ENCODE measurements at places on chromosomes 4 and X. TPM values are rescaled to one million over a fixed set of nuclear protein-coding genes. Genes with fewer than 3 reads are reported as not detected.

DNA sequence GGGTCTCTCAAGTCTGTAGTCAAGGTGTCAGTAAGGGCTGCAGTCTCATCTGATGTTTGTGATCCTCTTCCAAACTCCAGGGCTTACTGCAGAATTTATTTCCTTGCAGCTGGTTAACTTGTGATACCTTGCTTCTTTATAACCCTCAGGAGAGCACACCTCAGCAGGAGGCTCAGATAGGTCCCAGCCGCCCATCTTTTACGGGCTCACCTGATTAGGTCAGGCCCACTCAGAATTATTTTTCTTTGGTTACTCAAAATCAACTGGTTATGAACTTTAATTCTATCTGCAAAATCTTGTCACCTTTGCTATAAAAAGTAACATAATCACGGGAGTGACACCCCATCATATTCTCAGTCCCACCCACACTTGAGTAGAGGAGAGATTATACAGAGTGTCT, 99.9 kb upstream of the BEND4 start:
- H3K27ac ChIP-seq: no peak overlapping the region
- H3K4me3 ChIP-seq: no peak overlapping the region
- H3K36me3 ChIP-seq: no peaks in the 10 kb centered on the region

The TLR2 gene
- total RNA-seq: 1.3 TPM

DNA sequence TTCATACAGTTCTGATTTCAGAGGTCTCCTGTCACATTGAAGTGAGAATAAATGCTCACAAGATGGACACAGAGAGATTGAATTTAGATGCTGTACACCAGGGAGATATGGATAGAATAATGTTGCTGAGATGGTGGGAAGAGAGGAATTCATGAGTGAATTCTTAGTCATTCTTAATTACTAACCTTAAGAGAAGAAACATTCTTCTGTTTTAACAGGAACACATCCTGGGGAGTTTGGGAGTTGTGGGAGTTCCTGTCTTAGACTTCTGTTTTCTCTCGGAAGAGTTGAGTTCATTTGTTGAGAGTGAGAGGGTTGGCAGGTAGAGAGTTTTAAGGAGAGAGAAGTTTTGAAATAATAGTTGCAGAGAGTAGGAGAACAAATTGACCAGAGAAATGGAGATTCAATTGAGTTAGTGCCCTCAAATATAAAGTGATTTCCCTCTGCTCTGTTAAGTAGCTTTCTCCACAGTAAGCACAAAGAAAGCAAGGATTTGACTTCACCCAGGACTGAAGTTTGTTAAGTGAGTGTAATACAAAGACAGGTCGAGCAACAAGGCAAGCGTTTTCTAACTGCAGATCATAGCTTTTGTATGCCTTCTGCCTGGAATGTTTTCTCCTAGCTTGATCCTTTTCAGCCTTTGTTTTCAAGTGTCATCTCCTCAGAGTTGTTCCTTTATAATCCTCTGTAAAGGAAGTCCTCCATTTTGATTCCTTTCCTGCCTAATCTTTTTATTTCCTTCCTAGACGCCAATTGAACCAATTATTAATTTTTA, 205.9 kb downstream of the RAPGEF2 start:
- DNase-seq: no peak
- no peaks in the 10 kb centered on the region for H3K27me3 ChIP-seq
- no peaks in the 10 kb centered on the region for H3K36me3 ChIP-seq
- H3K27ac ChIP-seq: no peak overlapping the region
- H3K4me3 ChIP-seq: no peak overlapping the region

DNA sequence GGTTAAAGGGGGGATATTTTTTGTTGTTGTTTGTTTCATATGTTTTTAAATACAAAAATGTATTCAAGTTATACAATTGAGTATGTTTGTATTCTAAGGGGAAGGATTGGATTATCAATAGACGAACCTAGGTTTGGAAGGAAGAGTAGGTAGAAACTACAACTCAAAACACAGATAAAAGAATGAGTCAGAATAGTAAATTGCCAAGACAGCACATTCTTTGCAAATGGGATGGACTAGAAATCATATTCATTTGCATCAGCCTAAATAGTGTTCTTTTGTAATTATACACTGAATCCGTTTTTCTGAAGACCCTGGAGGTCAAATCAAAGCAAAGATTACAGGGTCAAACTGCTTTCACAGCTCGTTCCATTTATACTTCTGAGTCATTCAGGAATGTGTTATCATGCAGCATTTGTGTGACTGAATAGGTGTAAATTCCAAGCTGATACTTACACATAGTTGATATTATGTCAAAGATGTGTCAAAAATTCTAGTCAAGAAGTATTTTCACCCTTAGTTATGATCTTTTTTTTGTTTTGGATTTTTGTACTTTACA, 273.3 kb upstream of the FAT4 start:
- H3K4me1 ChIP-seq: no peaks in the 10 kb centered on the region
- no peak overlapping the region for H3K4me3 ChIP-seq
- H3K36me3 ChIP-seq: no peaks in the 10 kb centered on the region
- no peak overlapping the region for H3K27ac ChIP-seq
- H3K27me3 ChIP-seq: no peaks in the 10 kb centered on the region
- no peak for DNase-seq

DNA sequence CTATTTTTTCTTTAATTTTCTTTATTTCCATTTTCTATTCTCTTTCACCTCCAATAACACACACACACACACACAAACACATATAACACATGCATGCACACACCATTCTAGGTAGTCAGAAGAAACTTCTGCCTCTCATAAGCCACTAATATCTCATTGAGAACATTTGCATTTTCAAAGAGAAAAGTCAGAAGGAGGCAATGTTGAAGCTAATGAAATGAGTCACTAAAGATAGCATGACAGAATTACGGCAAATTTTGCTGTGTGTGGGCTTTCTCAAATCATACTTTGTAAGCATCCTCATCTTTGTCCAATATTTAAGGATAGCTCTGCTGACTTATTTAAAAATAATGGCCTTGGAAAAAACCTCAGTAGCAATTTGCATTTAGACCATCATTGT, 291.3 kb downstream of the GUCY2F start:
- no peak for DNase-seq
- H3K27ac ChIP-seq: no peak overlapping the region
- H3K4me1 ChIP-seq: no peaks in the 10 kb centered on the region
- H3K36me3 ChIP-seq: no peaks in the 10 kb centered on the region

DNA sequence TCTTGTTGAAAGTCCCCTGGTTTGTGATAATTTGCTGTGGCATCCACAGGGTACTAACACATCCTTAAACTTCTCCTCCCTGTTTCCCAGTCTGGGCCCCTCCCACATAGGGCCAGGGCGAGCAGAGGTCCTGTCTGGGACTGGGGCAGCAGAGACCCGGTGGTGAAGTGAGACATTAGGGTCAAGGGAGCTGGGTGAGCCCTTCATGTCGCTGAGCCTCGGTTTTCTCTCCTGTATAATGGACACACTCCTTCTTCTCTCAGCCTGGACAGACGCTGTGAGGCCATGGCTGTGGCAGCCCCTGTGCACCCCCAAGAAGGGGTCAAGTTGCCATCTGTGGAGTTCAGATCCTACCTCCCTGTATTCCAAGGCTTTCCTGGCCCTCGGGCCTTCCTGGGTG, 33.0 kb upstream of the HMX1 start:
- no peak for DNase-seq
- no peaks in the 10 kb centered on the region for H3K36me3 ChIP-seq
- no peak overlapping the region for H3K4me3 ChIP-seq
- no peaks in the 10 kb centered on the region for H3K27me3 ChIP-seq
- H3K27ac ChIP-seq: no peak overlapping the region

GRCh38 chr4:75916091-75916661, 13.9 kb upstream of the PPEF2 start:
- H3K36me3 ChIP-seq: no peaks in the 10 kb centered on the region
- no peaks in the 10 kb centered on the region for H3K4me1 ChIP-seq
- no peak overlapping the region for H3K4me3 ChIP-seq
- no peak overlapping the region for H3K27ac ChIP-seq

The NFKB1 gene
- 56.3 TPM for total RNA-seq

- H3K27me3 ChIP-seq: no peaks in the 10 kb centered on the region
- no peak overlapping the region for H3K27ac ChIP-seq
- no peak overlapping the region for H3K4me3 ChIP-seq
- no peaks in the 10 kb centered on the region for H3K4me1 ChIP-seq
- no peak for DNase-seq
These were observed 66.9 kb downstream of the ARHGEF9 start for GRCh38 chrX:63718010-63718694.

GRCh38 chr4:42280327-42281095, 116.8 kb upstream of the SHISA3 start:
- H3K27ac ChIP-seq: no peak overlapping the region
- H3K36me3 ChIP-seq: no peaks in the 10 kb centered on the region
- DNase-seq: no peak
- no peaks in the 10 kb centered on the region for H3K27me3 ChIP-seq
- no peak overlapping the region for H3K4me3 ChIP-seq

- no peak overlapping the region for H3K4me3 ChIP-seq
- no peaks in the 10 kb centered on the region for H3K36me3 ChIP-seq
- no peak for DNase-seq
- H3K4me1 ChIP-seq: no peaks in the 10 kb centered on the region
- H3K27ac ChIP-seq: no peak overlapping the region
These were observed 173.8 kb upstream of the RPL34 start for GRCh38 chr4:108446556-108446955.

DNA sequence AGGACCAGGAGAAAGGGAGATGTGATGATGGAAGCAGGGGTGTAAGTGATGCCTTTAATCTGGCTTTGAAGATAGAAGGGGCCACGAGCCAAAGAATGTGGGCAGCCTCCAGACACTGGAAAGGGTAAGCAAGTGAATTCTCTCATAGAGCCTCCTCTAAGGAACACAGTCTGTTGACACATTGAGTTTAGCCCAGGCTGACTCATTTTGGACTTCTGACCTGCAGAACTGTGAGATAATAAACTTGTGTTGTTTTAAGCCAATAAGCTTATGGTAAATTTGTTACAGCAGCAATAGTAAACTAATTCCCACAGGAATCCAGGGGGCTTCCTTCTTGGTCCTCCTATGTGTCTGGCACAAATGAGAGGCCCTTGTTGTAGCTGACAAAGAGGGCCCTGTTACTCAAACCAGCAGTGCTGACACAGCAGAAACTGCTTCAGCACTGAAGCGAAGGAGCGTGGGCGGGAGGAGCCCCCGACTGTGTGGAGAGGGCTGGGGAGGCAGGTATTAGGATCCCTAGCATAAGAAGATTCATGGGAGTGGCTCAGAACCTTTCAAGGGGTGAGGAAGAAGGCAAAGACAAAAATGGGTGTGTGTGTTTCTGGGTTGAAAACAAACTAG, 268.7 kb downstream of the NR3C2 start:
- DNase-seq: no peak
- no peak overlapping the region for H3K27ac ChIP-seq
- no peaks in the 10 kb centered on the region for H3K36me3 ChIP-seq
- H3K27me3 ChIP-seq: no peaks in the 10 kb centered on the region
- H3K4me3 ChIP-seq: no peak overlapping the region

The OTC gene
- 1.8 TPM for total RNA-seq

The NEIL3 gene
- total RNA-seq: not detected

The EMCN gene
- total RNA-seq: 84.1 TPM

The NUP62CL gene
- not detected for total RNA-seq

DNA sequence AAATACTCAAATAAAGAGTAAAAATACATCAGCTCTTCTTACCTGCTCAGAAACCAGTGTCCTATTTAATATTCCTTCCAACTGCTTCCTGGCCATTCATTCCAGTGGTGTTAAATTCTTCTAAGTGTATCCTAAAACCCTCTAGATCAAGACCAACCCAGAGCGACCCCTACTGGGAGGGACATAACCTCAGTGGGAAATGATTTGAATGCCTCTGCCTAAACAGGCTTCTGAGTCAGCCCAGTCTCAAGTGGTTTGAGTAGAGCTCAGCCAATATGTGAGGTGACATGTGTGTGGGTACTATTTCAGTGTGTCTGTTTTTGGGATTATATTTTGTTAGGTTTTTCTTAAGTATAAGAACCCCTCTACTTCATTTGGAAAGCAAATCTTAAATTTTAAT, 133.6 kb upstream of the ARHGEF9 start:
- no peak for DNase-seq
- H3K4me3 ChIP-seq: no peak overlapping the region
- no peaks in the 10 kb centered on the region for H3K36me3 ChIP-seq
- H3K4me1 ChIP-seq: no peaks in the 10 kb centered on the region

- no peaks in the 10 kb centered on the region for H3K4me1 ChIP-seq
- no peak for DNase-seq
- H3K36me3 ChIP-seq: no peaks in the 10 kb centered on the region
- H3K27me3 ChIP-seq: no peaks in the 10 kb centered on the region
- no peak overlapping the region for H3K4me3 ChIP-seq
These were observed 67.7 kb upstream of the H2AZ1 start for GRCh38 chr4:100017637-100018310.

The SPANXA2 gene
- not detected for total RNA-seq

The MED14 gene
- total RNA-seq: 45.4 TPM

The ADAMTS3 gene
- total RNA-seq: 25.7 TPM

DNA sequence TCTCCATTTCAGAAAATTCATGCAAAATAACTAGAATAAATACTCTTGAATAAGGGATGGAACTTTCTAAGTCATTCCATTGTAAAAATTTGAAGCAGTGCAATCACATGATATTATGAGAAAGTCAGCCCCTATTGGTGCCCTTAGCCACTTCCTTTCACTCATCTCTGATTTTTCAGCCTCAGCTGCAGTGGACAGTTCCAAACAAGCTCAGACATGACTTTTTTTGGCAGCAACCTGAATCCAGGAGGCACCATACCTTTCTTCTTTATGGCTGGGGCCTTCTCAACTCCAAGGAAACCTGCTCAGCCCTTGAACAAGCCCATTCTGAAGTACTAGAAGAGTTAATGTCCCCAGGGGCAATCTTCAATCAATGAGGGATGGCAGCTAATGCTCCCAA, 40.5 kb downstream of the MAPK10 start:
- H3K4me3 ChIP-seq: no peak overlapping the region
- no peak overlapping the region for H3K27ac ChIP-seq
- no peaks in the 10 kb centered on the region for H3K27me3 ChIP-seq
- H3K36me3 ChIP-seq: no peaks in the 10 kb centered on the region
- H3K4me1 ChIP-seq: no peaks in the 10 kb centered on the region
- DNase-seq: no peak

The FBXL5 gene
- 261 TPM for total RNA-seq

The MFSD8 gene
- total RNA-seq: 61.2 TPM

The CSAG1 gene
- total RNA-seq: not detected

DNA sequence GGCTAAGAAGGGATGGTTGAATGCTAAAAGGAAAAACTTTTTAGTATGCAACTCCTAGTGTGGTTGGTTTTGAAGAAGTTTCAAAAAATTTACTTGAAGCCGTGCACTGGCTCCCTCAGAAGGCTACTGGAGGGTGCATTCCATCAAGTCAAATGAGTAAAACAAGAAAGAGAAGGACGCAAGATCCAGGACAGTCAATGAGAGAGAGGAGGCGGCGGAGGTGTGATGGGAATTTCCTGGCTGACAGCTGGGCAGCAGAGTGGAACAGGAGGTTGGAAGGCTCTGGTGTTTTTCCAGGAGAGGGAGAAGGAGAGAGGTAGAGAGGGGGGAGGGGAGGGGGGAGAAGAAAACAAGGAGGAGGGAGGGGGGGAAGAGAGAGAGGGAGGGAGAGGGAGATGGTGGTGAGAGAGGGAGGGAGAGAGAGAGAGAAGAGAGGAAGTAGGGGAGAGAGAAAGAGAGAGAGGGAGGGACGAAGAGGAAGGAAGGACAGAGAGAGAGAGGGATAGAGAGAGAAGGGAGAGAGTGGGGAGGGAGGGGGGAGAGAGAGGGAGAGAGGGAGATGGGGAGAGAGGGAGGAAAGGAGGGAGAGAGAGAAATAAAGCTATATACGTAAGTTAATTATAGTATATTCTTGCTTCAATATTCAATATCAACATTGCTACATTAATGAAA, 126.4 kb downstream of the SH3KBP1 start:
- H3K27ac ChIP-seq: no peak overlapping the region
- H3K4me1 ChIP-seq: no peaks in the 10 kb centered on the region
- no peaks in the 10 kb centered on the region for H3K36me3 ChIP-seq
- no peaks in the 10 kb centered on the region for H3K27me3 ChIP-seq
- no peak for DNase-seq
